ENCODE measurements at places on chromosomes 6 and 20.

DNA sequence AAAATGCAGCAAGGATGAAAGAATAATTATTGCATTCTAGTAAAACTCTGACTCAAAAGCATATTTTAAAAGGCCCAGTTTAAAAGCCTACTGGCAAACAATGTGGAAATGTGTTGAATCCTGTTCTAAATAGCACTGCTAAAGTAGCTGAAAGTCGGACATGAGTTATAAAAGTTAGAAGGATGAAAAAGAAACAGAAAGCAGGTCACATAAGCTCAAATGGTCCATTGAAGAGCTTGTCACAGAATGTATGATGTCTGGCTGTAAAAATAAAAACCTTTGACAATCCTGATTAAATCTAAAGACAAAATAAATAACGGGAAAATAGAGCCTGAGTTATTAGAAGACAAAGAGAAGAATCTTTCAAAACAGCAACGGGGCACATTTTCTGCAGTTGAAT lies 218.6 kb upstream of the UFL1 start:
- DNase-seq, result no peak

DNA sequence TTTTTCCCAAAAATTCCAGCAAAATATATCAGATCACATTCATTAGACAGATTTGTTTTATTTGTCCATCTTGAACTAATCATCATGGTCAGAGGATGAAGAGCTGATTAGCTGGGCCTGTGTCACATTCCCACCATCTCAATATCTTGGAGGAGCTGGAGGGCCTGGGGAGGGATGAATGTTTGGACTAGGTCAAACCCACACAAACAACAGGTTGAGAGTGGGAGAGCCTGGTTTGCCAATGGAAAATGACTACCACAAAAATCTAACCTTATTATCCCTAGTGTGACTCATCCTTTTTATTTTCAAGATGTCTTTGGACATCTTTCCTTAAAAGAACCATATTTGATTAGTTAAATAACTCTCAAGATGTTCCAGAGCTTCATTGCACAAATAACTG lies 242.4 kb downstream of the OGFRL1 start:
- DNase-seq, result no peak

DNA sequence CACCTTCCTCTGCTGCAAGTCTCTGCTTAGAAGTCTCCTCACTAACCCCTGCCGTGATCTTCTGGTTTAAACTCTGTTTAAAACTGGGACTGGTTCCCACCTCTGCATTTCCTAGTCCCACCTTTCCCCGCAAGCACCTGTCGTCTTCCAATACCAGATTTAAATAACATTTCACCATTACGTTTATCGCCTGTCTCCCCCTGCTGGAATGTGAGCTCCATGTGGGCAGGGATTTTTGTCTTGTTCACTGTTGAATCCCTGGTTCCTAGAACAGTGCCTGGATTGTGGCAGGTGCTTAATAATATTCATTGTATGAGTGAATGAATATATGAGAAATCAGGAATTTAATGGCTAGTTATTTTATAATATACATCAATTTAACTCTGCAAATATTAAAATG lies 2.7 kb downstream of the GUCA1A start:
- no peak for DNase-seq

DNA sequence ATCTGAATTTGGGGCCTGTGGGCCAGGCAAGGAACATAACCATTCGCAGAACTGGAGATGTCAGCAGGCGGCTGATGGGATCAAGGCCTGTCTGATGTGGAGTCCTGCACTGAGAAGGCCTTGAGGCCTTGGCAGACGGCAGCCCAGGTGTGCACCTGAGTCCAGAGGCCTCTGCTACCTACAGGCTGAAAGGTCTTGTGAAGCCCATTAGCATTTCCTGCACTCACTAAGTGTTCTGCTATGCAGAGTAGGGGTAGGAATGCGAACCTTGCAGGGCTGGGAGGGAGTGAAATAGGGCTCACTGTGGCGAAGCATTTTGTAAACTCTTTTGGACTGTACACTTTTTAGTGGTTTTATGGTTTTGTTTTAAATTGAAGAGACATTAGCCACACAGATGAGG lies 48.3 kb upstream of the RNF24 start:
- DNase-seq, result no peak

GRCh38 chr6:1767481-1768246 lies 157.9 kb downstream of the FOXC1 start:
- no peak for DNase-seq

- DNase-seq, result no peak
Measured at GRCh38 chr6:106972500-106972899, 2.0 kb downstream of the CD24 start.

DNA sequence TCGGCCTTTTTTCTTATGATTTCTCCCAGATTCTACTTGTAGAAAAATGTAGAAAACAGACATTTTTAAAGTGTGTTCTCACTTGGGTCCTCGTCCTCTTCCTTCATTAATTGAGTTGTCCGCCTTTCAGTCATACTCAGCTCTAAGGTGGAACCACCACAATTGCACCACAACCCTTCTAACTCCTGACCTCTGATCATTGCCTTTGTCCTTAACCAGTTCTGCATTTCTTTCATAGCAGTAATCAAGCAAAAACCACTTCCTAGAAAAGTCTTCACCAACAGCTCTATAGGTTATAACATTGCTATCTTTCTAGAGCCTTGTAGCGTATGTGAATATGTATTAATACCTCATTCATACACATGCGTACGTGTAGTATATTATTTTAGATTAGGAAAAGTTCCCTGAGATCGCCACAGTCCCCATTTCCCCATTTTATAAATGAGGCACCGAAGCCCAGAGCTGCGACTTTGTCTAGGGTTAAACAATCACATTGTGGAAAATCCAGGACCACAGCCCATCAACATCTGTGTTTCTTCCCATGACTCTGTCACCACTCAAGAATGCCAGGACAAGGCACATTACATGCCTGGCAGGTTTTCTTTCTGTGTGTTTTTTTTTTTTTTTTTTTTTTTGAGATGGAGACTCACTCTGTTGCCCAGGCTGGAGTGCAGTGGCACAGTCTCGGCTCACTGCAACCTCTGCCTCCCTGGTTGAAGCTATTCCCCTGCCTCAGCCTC lies 175.5 kb downstream of the BTBD3 start:
- DNase-seq, result no peak

- DNase-seq, result no peak
Measured at GRCh38 chr6:17585766-17586490, 14.2 kb upstream of the FAM8A1 start.

DNA sequence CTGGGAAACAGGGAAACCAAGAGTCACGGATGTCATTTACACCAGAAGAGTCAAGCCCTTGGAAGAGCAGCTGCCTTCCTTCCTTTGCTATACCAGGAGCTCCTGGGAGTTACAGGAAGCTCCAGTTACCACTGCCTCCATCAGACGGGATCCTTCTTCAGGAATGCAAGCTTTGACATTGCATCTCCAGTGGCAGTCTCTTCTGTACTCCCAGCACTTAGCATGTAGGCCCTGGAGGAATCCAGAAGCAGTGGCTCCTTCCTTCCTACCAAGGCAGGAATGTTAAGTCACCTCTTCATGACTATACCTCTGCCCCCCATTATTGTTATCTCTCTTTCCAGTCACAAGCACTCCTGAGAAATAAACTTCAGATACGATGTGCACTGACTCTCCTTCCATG lies 836.0 kb downstream of the MAFB start:
- no peak for DNase-seq

- DNase-seq, result no peak
Measured at GRCh38 chr6:3744211-3744900, 7.2 kb downstream of the PXDC1 start.

DNA sequence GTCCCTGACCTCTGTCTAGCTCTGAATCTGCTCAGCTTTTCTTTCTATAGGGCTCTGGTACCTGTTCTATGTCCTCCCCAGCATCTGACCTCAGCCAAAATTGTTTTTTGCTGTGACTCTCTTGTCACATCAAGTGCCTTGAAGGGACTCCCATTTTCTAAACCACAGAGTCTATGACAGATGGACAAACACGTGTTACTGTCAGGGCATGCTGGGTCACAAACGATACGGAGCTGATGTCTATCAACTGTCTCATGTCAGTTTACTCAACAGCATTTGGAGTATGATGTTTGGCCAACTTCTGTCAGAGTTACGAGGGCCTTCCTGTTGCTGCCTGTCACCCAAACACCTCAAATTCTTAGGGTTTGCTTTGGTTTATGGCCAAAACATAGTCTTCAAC lies 20.5 kb downstream of the ID4 start:
- DNase-seq, result no peak

DNA sequence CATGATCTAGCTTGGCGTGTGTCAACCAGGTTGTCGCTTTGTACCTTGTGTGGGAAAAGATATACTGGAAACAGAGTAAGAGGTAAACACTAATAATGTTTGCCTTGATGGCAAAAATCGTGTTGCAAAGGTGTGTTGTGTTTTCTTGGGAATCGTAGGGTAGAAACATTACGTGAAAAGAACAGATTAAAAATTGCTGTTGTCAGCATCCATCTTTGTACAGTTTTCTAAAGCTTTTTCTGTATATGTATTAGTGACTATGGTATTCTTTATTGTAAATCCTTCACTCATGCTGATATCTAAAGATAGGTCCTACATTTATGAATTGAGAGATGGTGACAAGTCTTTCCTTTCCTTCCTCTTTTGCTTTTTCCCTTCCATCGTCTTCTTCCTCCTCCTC lies 116.9 kb downstream of the RPS12 start:
- DNase-seq, result no peak

Measured in foreskin keratinocyte (primary cell).